ENCODE measurements at places on chromosomes 2 and 18. TPM values are rescaled to one million over a fixed set of nuclear protein-coding genes. Genes with fewer than 3 reads are reported as not detected.

The UGT1A3 gene
- total RNA-seq: not detected

The SAG gene
- not detected for total RNA-seq

The EDAR gene
- not detected for total RNA-seq

The RUFY4 gene
- total RNA-seq: not detected

The RGPD4 gene
- total RNA-seq: under 0.01 TPM

The PAX3 gene
- not detected for total RNA-seq

The REG1B gene
- not detected for total RNA-seq

The SLC4A3 gene
- total RNA-seq: 4.2 TPM

The CYS1 gene
- total RNA-seq: 0.58 TPM

The VWA3B gene
- total RNA-seq: not detected

The OXER1 gene
- total RNA-seq: not detected

The SLC9A4 gene
- total RNA-seq: not detected

The NEU2 gene
- total RNA-seq: not detected

The KDM3A gene
- total RNA-seq: 33.7 TPM

The DSG1 gene
- not detected for total RNA-seq

The RIOK3 gene
- total RNA-seq: 83.7 TPM

The ZNF532 gene
- total RNA-seq: 58.1 TPM

The KCNS3 gene
- 3.6 TPM for total RNA-seq

The SLC25A52 gene
- total RNA-seq: not detected

The SPATA3 gene
- total RNA-seq: not detected

The PARD6G gene
- 2.8 TPM for total RNA-seq

The UGT1A10 gene
- not detected for total RNA-seq

The CLEC4F gene
- not detected for total RNA-seq

The CTAGE1 gene
- 0.28 TPM for total RNA-seq

The CASP8 gene
- 24.2 TPM for total RNA-seq

The TCF7L1 gene
- total RNA-seq: 2.3 TPM

The DTNA gene
- 31.3 TPM for total RNA-seq

The ST6GAL2 gene
- under 0.01 TPM for total RNA-seq
